Aorta (tissue), 5 donors: ENCODE measurements at places on chromosomes 1 and 21. TPM values are rescaled to one million over a fixed set of nuclear protein-coding genes. Genes with fewer than 3 reads are reported as not detected.

The FCGR1A gene
- total RNA-seq: 45.0 TPM

DNA sequence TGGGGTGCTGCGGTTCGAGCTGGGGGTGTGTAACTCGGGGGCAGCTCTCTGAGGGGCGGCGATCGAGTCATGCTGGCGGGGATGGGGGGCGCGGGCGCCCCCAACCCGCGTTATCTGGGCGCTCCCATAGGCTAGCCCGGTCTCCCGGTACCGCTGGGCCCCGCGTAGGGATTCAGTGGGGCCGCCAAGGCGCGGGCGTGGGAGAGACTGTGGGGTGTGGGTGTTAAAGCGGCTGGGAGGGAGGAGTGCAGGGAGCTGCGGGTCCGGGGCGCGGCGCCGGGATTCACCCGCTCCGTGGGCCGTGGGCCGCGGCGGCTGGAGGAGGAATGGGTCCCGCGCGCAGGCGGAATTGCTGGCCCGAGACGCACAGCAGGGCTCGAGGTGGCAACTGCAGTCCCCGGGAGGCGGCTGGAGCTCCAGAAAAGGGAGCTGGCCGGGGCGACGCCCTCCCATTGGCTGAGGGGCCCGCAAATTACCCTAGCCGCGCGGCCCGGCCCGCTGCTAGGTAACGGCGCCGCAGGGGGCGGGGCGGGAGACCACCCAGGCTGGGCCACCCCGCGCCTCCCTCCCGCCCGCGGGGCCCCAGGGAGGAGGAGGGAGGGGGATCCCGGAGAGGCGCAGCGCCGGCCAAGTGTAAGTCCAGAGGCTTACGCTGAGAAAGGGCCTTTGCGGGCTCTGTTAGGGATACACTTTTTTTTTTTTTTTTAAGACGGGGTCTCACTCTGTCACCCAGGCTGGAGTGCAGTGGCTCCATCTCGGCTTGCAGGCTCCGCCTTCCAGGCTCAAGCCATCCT, at the start of gene PTCH2:
PTCH2 (minus strand) TSS at position 392 of the 794 bp plus-strand sequence; CDS start at position 71, 321 bp downstream.
- H3K27ac ChIP-seq: no peak within 1 kb of the TSS
- peak; percentile 93 for DNase-seq
- peak within 1 kb of the TSS; percentile 27 for H3K4me3 ChIP-seq
- H3K4me1 ChIP-seq: no peaks in the 10 kb centered on the region

GRCh38 chr1:43914576-43915525, 18.8 kb upstream of the ARTN start:
- H3K4me3 ChIP-seq: no peak overlapping the region
- no peaks in the 10 kb centered on the region for H3K4me1 ChIP-seq
- H3K27ac ChIP-seq: no peak overlapping the region
- DNase-seq: no peak

GRCh38 chr1:151619489-151620093, 7.7 kb downstream of the SNX27 start:
- no peak overlapping the region for H3K4me3 ChIP-seq
- H3K27ac ChIP-seq: no peak overlapping the region
- no peak for DNase-seq
- H3K36me3 ChIP-seq: no peaks in the 10 kb centered on the region
- H3K4me1 ChIP-seq: peaks cover 3% of the 10 kb centered on the region
- H3K27me3 ChIP-seq: no peaks in the 10 kb centered on the region

The TRMT13 gene
- 18.4 TPM for total RNA-seq

DNA sequence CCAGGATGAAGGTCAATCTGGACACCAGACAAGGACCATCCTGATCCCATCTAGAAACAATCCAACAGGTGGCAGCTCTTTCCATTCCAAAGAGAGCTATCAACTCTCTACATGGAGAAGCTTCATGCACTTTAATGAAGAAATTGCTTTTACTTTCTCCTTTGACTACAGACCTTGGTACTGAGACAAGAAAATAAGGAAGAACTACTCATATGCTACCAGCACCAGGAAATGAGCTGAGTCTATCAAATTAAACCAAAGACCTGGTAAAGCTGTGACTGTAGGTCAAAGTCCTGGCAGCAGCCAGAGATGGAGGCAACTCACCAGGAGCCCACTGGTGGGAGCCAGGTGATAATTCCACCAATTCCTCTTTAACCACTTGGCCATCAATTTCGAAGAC, 64.3 kb upstream of the LRRC8B start:
- H3K4me1 ChIP-seq: no peaks in the 10 kb centered on the region
- H3K4me3 ChIP-seq: no peak overlapping the region
- H3K36me3 ChIP-seq: no peaks in the 10 kb centered on the region

DNA sequence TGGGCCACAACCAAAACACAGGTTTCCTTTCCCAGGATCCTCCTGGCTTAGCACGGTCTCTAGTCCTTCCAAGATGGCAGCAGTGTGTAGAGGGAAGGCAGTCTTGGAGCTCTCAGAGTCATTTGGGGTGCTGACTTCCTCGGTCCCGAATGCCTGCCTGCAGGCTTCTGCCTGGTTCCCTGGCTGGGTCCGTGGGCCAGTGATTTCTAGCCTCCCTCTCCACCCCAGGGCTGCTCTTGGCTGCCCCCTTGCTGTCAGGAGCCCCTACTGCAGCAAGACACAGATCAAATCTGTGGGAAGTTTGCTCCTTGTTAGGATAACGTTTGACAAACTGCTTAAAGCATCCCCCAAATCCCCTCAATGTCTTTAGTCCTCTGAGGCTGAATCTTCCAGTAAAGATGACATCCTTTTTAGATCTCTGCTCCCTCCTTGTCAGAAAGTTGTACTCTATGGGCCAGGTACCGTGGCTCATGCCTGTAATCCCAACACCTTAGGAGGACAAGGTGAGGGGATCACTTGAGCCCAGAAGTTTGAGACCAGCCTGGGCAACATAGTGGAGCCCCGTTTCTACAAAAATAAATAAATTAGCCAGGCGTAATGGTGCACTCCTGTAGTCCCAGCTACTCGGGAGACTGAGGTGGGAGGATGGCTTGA, 272.5 kb downstream of the RRAGC start:
- H3K4me3 ChIP-seq: no peak overlapping the region
- no peaks in the 10 kb centered on the region for H3K27me3 ChIP-seq
- no peaks in the 10 kb centered on the region for H3K36me3 ChIP-seq
- no peaks in the 10 kb centered on the region for H3K4me1 ChIP-seq

The KIF14 gene
- total RNA-seq: 0.60 TPM

The FASLG gene
- total RNA-seq: not detected

The SERPINC1 gene
- total RNA-seq: not detected

- H3K4me3 ChIP-seq: no peak overlapping the region
- H3K27ac ChIP-seq: no peak overlapping the region
- H3K36me3 ChIP-seq: no peaks in the 10 kb centered on the region
Observed at GRCh38 chr1:109983380-109984189, 980 bp upstream of the AHCYL1 start.
